ENCODE measurements at places on chromosomes 6 and 20. TPM values are rescaled to one million over a fixed set of nuclear protein-coding genes. Genes with fewer than 3 reads are reported as not detected.
A peak's percentile ranks its signal among the peaks of the same experiment; 100 is the strongest.

DNA sequence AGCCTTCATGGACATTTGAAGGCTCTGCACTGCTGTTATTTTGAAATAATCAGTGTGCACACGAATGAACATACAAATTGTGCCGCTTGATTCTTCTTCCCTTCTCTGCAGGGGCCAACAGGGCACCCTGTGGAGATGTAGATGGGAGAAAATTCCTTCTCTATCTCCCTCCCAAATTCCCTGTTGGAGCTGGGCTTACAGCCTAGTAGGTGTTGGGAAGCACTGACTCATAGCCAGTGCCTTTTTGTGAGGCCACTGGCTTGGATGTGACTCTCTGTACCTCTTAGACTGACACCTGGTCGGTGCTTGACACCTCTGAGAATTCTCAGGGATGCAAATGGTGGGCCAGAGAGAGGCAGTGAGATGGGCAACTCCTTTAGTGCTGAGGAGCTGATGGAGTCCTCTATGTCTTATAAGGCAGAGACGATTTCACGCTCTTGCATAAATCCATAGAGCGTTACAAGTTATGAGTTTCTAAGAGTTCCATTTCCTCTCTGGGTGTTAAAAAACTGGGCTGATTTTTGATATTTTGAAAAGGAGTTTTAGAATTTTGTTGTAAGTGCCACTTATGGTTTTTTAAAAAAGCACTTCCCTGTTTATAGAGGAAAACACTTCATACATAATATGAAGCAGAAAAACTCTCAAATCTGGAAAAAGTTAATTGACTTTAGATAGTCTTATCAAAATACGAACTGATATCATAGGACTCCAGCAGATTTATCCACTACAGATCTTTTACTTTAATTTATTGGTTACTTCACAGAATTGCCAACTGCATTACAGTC, 89.8 kb upstream of the MAP3K7 start:
- no peak for DNase-seq

GRCh38 chr6:11263291-11263775, 30.9 kb upstream of the NEDD9 start:
- DNase-seq = peak; percentile 68

- DNase-seq = peak; percentile 96
Observed at GRCh38 chr20:38152621-38153221, 12.3 kb downstream of the TGM2 start.

The SDCBP2 gene
- 18.3 TPM for total RNA-seq

The PRICKLE4 gene
- total RNA-seq = 6.5 TPM

The MYLK4 gene
- total RNA-seq = 1.3 TPM

The SLC22A3 gene
- 6.4 TPM for total RNA-seq

GRCh38 chr6:39593646-39594045, 131.6 kb downstream of the KIF6 start:
- DNase-seq = no peak

GRCh38 chr6:160101277-160102205, 20.1 kb upstream of the SLC22A1 start:
- DNase-seq = no peak

- DNase-seq = no peak
Observed at GRCh38 chr6:61586934-61587537, 699.0 kb downstream of the KHDRBS2 start.

GRCh38 chr6:108235127-108235526, 25.7 kb downstream of the SNX3 start:
- no peak for DNase-seq

DNA sequence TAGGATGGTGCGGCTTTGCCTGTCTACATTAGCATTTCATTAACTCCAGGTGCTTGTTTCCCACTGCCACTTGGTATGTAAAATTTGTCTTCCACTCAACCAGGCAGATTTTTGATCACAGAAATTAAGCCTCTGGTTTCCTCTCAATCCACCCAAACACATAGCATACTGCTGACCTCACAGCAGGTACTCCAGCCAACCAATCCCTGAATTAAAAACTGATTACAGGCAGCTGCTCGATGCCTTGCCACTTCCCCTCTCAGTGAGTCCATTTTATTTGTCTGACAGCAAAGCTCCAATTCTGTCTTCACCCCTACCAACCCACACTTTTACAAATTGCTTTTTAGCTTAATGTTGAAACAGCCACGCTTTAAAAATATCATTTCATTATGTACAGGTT, 95.2 kb downstream of the PLCB1 start:
- no peak for DNase-seq

DNA sequence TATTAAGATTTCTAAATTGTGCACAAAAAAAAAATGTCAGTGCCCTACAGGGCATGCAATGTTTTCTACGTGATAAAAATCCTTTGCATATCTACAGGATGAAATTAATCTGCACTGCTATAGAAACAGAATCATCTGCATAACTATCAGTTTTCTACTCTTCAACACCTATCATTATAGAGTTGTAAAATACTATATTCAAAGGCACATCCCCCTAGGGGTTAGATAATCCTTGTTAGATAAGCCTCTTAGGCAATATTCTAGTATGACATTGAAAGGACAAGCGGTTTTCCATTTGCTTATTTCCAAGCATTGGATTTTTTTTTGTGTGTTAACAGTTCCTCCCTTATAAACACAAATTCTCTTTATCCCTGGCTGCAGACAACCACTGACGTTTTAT, 98.7 kb upstream of the LAMA2 start:
- DNase-seq = no peak

The GPX5 gene
- not detected for total RNA-seq

GRCh38 chr6:122400121-122400450, 634 bp downstream of the HSF2 start:
- DNase-seq = peak; percentile 40

DNA sequence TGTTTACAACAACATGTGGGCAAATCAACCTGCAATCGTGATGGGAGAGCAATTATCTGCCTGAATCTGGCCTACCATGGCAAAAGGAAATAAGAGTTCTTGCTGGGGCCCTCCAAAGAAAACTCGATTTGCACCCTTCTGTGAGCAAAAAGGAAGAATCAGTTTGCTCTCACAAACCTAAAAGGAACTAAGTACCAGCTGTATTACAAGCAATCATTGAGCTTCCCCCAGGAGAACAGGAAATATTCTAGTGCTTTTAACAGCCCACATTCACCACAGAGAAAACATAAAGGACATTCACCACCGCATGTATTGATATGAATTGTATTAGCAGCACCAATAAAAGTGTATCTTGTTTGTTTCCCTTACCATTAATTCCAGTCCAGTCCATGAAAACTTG, 75.0 kb downstream of the MBOAT1 start:
- DNase-seq = no peak

DNA sequence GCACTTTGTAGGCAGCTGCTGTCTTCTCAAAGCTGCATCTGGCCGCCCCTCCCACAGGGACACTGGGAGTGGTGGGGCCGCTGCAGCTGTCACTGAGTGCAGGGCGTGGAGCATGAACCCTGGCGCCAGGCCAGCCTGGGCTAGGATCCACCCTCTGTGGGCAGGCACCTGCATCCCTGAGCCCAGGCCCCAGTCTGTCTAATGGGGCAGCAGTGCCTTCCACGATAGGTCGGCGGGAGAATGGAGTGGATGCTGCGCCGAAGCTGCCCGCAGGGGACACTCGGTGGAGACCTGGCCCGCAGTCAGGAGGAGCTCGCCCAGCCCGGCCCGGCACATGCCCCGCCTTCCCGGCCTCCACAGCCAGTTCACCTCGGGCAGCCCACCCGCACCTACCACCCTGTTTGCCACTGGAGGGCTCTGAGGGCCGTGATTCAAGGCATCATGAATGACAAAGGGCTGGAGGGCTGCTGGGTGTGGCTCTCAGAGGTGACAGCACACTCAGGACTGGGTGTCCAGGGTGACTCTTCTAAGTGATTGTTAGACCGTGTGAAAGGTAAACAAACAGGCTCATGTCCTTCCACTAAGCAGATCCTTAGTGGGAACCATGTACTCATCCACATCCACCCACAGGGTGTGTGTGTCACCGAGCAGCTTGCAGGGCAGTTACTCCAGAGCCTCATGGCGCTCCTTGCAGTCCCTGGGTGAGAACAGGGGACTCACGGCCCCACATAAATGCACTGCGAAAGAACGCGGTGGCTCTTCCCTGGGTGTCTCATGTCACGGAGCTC, 133.9 kb downstream of the AGPAT4 start:
- peak; percentile 65 for DNase-seq

The KPNA5 gene
- total RNA-seq = 18.2 TPM

- no peak for DNase-seq
Observed at GRCh38 chr6:131510094-131510493, 62.9 kb upstream of the ARG1 start.

The ULBP2 gene
- total RNA-seq = 1.3 TPM

The RIPPLY2 gene
- 0.38 TPM for total RNA-seq

The ZSWIM3 gene
- 3.2 TPM for total RNA-seq

DNA sequence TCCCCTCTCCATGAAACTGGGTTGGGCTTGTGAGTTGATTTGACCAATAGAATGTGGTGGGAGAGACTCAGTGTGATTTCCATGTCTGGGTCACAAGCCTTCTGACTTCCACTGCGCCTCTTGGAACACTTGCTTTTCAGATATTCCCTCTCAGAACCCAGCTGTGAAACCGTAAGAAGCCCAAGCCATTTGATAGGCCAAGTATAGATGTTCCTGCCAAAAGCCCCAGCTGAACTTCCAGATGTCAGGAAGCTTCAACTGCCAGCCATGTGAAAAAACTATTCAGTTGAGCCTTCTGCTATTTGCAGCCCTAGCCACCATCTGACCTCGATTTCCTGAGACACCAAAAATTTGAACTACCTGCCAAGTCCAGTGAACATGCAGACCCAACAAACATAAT, 387.8 kb upstream of the GJE1 start:
- DNase-seq = no peak

DNA sequence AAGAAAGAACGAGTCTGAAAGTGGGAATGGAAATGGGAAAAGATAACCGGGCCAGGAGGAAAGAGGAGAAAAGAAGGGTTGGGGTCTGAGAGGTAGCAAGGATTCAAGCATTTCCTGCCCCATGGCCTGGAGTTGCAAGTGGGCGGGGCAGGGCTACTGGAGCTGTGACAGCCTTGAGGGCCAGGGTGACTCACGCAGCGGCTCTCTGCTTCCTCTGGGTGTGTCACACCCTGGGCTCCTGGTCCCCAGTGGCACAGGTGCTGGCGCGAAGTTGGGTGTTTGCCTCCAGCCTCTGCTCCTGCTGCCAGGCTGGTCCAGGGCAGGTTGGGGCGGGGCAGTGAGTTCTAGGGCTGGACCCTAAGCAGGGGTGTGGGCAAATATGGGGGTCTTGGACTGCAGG, 3.3 kb upstream of the ULBP3 start:
- DNase-seq = no peak

The RAD21L1 gene
- not detected for total RNA-seq

The HELZ2 gene
- 40.7 TPM for total RNA-seq

DNA sequence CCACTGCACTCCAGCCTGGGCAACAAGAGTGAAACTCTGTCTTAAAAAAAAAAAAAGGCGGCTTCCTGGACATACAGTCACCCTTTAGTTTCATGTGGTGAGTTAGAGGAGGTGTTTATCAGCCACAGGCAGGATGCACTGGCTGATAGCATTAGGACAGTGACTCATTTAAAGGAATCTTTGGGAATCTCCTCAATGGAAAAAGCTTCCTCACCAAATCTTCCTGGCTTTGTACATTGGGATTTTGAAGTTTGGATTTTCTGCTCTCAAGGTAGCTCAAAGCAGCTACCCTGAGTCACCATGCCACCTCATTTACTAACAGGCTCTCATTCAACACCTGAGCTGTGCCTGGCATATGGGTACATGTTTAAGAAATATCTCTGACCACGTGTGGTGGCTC, 20.2 kb downstream of the PRPH2 start:
- DNase-seq = no peak

DNA sequence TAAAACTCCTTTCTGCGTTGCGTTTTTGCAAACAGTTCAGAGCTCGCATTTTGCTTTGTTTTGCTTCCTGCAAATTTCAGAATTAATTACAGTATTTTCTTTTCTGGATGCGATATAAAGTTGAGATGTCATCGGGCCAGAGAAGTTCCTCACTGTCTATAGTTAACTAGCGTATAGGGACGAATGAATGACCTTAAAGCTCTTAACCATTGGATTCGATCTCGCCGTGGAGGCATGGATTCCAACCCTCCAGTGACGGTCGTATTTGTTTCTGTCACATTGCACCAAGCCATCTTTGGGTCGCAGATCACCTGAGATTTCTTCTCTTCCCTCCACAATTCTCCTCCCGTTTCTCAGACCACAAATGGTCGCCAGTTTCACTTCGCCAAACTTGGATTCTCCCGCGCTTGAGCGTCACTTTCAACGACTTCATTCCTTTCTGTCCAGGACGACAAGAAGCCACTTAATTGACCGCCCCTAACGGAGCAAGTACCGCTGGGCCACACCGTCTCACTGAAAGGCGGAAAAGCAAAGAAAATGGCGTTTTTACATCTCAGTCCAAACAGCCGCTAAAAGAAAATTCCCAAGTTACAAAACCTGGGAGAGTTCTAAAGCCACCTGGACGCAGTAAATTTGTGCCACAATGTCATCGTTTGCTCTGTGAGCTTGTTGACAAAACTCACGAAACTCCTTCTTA, 85.3 kb upstream of the ZNF184 start:
- no peak for DNase-seq

The COL10A1 gene
- total RNA-seq = 0.50 TPM

The TP53TG5 gene
- not detected for total RNA-seq

- no peak for DNase-seq
Observed at GRCh38 chr6:87945966-87946365, 101.7 kb upstream of the SPACA1 start.

GRCh38 chr20:59471653-59472421, 132.5 kb upstream of the PHACTR3 start:
- no peak for DNase-seq

GRCh38 chr6:47174502-47175023, 132.4 kb upstream of the ADGRF1 start:
- no peak for DNase-seq

Data from kidney (tissue), 22 donors.